ENCODE measurements at places on chromosomes 1 and 21.

DNA sequence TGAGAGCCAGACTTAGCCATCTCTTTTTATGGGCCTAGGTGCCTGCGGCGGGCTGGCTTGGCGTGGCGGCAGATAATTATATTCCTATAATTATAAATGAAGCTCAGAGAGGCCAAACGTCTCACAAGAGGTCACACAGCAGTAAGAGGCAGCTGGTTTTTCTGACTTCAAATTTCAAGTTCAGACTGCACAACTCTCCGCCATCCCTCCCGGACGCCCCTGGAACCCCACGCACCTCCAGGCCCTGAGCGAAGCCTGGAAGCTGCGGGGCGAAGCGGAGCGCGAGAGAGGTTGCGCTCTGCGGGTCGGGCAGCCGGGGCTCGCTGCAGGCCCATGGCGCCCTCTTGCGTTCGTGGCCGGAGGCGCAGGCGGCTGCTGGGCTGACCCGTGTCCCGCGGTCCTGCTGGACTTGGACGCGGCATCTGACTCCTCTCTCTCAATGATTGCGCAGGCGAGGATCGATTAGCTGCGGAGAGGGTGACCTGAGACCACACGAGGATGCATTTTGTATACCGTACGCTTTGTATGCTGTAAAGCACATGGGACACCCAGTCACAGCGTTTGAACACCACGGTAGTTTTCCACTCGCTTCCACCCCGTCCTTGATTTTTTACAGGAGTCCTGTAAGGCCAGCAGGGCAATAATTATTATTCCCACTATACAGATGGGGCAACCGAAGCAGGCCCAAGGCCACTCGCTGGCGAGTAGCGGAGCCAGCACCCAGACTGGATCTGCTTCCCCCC lies 272.7 kb downstream of the FOXD2 start:
- DNase-seq = peak; percentile 46

DNA sequence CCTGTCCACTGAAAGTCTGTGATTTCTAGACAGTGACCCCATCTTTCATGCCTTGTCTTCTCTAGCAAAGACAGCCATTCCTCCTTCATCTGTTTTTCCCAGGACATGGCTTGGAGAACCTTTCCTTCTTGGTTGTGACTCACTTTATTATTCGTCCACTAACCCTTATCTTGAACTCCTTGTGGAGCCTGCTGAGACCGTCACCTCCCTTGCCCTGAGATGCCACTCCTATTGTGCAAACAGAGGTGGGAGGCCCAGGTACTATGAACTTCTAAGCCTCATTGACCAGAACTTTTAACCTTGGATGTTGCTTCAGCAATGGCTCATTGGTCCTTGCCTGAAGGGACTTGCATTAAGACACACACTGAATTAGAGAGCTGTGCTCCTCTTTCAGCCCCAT lies 117.5 kb downstream of the FOXD2 start:
- DNase-seq = no peak

GRCh38 chr1:7656557-7657215 lies 114.4 kb upstream of the VAMP3 start:
- DNase-seq = no peak

GRCh38 chr1:2350911-2351655 lies 40.3 kb downstream of the MORN1 start:
- no peak for DNase-seq

GRCh38 chr1:68585351-68585750 lies 88.5 kb upstream of the DEPDC1 start:
- no peak for DNase-seq

DNA sequence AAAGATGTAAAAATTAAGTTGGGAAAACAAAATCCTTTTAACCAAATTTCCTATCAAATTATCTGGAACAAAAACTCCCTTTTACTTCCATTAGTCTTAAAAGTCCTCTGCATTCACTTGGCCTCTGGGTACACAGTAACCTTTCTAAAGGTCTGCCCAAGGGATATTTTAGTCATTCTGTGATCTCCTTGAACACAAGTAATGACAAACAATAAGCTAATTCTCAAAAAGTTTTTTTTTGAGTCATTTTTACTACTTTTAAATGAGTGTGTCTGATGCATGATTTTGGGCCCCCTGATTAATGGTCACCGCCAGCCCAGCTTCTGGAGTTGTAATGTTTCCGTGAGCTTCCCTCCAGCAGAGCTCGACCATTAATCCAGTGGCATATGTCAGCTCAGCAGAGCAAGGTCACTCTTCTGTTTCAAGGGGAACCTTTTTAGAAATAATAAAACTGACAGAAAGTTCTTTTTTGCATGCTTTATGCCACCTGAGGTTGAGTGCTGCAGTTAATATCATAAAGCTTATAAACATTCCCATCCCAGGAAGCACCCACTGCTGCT lies 14.3 kb downstream of the SAMSN1 start:
- DNase-seq = no peak

GRCh38 chr1:14825396-14825795 lies 226.9 kb downstream of the KAZN start:
- no peak for DNase-seq

- no peak for DNase-seq
Observed at GRCh38 chr1:228748431-228748830, 13.2 kb downstream of the RHOU start.

DNA sequence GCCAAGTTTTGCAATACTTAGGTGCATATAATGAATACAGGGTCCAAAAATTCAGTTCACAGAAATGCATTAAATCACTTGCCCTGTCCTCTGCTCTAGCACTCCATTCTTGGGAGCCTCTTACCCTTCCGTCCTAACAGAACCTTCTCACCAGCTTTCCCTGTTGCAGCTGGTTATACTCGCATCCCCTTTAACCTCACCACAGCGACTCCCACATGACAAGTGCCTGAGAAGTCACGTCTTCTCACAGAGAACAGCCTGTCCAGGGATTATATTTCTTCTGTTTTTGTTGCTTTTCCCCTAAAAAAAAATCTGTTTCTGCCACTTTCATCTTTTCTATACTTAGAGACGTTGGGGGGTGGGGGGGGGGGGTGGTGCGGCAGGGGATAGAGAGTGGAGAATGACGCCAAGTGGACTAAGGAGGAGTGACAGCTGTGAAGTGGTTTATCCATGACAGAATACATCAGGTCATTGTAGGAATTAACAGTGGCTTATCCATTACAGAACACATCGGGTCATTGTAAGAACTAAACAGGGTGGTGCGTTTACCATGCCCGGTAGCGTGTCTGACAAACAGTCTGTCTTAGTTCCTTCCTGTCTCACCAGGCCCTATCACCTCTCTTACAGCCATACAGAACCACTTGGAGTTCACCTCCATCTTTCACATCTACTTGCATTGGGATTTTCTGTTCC lies 117.6 kb downstream of the UBE2U start:
- DNase-seq = no peak

DNA sequence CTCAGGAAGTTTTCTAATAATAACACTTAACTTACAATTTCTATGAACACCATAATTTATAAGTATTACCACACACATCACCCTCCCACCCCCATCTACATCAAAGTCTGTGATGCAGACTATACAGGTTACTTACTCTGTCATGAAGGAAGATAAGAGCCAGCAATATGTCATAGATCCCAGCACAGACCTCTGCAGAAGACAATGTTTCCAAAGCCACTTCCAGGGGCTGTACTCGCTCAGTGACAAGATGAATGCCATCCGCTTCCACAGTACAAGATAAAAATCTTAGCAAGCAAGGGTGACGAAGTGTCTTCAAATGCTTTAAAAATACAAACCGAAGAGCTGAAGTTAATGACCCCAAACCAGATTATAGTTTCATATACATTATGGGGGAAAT lies 15.2 kb downstream of the SCYL3 start:
- no peak for DNase-seq

GRCh38 chr1:177451191-177451590 lies 280.4 kb downstream of the BRINP2 start:
- no peak for DNase-seq

DNA sequence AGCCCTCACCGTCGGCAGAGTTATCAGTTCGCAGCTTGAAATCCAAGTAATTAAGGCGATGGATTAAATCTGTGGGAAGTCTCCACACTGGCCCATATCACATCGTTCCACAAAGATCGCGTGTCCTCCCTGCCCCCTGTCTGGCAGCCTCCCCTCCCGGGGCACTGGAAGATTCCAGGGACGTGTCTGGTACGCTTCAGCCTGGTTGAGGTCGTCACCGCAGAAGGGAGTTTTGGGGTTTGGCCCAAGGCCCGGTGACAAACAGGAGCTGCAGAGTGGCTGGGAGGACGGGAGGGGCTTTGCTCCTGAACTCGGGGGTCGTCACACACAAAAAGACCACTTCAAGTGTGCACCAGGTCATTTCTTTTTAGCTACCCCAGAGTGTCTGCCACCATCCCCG lies 51.1 kb downstream of the PRDM16 start:
- DNase-seq = no peak

GRCh38 chr1:31479811-31480210 lies 66.8 kb downstream of the SERINC2 start:
- DNase-seq = no peak

GRCh38 chr21:41611966-41612606 lies 104.1 kb upstream of the TMPRSS2 start:
- no peak for DNase-seq

DNA sequence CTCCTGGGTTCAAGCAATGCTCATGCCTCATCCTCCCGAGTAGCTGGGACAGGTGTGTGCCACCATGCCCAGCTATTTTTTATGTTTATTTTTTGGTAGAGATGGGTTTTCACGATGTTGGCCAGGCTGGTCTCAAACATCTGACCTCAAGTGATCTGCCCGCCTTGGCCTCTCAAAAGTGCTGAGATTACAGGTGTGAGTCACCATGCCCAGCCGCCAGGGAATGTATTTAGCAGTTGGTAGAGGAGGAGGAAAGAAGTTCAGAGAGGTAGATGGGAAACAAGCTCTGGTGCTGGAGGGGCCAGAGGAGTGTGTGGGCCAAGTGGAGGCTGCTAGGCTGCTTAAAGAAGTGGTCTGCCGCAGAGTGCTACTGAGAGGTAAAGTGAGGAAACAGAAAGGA lies 6.0 kb downstream of the DOP1B start:
- DNase-seq = no peak

DNA sequence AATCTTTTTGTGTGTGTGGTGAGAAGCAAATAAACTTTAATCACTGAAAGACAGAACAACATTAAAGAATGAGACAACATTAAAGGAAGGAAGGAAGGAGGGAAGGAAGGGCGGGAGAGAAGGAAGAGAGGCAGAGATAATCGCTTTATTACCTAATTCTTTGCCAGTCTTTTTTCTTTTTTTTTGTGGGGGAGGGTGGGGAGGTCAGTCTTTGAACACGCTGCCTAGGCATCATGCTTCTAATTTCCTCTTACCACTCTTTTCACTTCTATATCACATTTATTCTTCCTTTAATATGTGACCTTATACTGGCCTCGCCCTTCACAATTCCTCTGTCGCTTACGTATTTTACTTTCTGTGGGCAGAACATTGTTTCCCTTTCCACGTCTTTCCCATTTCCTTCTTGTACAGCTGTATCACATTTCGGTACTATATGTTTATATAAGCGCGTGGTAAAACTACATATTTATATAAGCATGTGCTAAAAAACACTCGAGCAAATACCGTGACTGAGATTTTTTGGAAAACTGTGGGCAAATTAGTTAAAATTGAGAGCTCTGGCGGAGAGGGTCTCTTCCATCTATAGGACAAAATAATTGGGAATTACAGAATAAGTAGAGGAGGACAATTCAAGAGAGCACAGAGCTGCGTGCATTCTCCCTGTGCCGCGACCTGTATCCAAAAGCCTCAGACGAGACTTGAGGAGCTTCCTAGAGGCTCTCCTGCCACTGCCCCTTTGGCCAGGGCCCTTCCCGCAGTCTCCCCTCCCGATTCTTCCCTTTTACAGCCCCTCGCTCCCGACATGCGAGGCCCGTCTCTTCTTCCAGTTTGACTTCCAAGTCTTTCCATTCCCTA lies 823 bp upstream of the PRKAA2 start:
- peak; percentile 86 for DNase-seq

DNA sequence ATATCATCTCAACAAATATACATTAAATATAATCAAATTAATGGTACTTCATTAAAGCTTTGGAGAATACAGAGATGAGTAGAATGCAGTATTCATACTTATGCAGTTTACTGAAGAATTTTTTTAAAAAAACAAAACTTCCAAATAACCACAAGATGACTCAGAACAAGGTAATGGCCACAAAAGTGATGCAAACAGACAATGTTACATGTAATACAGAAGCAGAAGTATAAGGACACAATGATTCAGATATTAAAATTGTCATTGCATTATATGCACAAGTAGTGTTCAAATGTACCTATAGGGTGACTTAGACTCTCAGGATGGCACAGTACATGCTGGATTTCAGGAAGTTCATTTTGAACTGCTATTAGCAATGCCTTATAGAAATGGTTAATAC lies 227.2 kb upstream of the ST6GALNAC5 start:
- DNase-seq = peak; percentile 9

DNA sequence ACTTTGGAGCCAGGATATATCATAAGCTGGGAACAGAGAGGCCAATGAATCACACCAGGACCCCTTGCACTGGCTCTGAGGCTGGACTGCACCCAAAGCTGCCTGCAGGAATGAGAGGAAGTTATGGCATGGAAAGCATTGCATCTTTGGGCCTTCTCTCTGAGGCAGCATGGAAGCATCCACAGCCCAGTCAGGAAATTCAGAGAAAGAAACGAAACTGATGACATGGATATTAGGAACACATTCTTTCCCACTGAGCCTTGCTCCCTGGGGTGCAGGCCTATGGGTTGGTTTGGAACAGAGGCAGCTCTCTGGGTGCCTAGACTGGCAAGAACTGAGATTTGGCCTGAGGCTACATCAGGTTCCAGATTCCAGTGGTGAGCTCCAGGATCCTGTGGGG lies 98.6 kb downstream of the NGF start:
- DNase-seq = no peak

DNA sequence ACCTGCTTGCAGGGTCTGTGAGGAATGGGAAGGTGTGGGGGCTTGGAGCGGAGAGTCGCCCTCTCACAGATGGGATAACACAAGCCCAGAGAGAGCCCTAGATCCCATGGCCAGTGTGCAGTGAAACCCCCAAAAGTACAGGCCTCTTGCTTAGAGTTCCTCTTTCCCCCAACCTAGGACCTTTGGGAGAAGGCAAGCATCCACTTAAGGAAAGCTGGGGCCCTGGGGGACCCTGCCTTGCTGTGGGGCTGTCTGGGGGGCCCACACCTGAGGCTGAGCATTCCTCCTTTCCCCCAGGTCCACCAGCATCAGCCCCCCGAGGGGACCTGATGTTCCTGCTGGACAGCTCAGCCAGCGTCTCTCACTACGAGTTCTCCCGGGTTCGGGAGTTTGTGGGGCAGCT lies 1.1 kb downstream of the VWA1 start:
- no peak for DNase-seq

DNA sequence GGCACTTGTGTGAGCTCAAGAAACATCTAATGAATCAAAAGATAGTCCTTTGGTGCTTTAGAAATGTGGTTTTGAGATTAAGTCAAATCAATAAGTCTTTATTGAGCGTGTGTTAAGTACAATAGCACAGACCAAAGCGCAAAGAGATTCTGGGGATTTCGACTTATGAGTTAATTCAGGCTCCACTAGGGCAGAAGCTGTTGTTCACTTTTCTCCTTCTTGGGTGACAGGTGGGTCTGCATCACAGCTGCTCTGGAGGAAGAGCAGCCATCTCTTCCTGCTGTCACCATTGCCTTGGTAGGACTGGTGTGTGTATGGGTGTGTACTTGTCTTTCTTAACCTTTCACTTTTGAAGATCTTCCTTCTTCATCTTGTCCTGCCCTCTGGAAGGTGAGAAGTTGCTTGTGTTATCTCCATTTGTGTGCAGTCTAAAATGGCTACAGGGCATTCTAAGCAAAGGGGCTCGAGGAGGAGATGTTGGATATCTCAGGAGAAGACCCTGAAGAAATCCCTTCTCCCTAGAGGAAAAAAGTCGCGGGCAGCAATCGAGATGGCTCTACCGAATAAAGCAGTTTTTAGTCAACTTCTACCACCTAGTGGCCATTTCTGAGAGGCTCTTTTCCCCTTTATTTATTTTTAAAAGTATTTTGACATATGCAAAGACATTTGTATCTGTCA lies 22.9 kb upstream of the DISC1 start:
- DNase-seq = peak; percentile 77

Data from NCI-H460 (cell line).